ENCODE measurements at places on chromosomes 7 and 10.

- DNase-seq = no peak
Observed at GRCh38 chr7:44306606-44307005, 18.8 kb downstream of the CAMK2B start.

DNA sequence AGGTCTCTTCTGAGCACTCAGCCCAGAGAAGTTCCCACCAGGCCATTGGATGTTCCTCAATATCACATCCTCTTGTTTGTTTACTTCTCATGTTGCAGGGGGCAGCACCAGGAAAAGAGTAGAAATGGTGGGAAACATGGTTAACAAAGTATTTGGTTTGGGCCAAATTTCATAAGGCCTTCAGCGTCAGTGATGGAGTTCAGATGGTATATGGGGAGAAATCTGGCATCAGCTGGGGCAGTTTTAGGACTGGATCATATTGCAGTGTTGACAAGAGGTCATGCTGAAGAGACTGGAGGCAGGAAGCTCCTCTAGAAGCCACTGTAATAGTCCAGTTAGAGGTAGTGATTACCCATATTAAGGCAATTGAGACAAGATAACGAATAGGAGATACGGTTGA, 200.0 kb downstream of the WDR11 start:
- DNase-seq = no peak

DNA sequence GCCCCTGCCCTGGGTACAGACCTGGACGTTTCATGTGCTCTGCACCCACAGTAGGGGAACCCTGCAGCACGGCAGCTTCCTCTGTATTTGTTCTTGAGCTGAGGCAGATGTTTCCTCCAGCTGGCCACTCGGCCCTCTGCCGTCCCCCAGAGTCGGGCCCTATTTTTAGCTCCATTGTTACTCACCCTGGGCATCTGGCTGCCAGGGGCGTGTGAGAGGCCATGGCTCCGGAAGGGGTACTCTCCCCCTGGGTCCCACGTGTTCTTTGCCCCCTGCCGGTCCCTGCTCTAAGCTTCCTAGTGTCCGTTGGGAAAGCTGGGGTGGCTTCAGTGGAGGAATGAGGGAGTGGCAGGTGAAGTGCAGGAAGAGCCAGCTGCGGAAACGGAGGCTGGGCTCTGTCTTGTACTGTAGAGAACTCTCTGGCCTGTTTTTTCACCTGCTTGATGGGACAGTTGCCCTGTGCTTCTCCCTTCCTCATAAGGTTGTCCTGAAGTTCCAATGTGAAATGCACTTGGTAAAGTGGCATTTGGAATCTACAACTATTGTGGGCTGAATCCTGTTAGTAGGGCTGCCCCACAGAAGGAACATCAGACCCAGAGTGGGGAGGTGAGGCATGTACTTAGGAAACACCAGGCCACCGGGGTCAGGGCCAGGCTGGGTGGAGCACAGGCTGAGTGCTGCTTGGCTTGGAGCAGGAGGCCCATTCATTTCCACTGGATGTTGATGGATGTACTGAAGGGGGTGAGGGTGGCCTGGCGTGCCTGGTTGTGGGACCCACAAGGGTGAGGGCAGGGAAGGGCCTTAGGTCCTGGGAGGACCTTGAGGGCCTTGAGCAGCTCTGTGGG, 30.6 kb downstream of the PALD1 start:
- DNase-seq = peak; percentile 83

- no peak for DNase-seq
Observed at GRCh38 chr7:45435131-45435530, 139.0 kb upstream of the ADCY1 start.

GRCh38 chr10:7107285-7107684, 303.5 kb downstream of the SFMBT2 start:
- no peak for DNase-seq

DNA sequence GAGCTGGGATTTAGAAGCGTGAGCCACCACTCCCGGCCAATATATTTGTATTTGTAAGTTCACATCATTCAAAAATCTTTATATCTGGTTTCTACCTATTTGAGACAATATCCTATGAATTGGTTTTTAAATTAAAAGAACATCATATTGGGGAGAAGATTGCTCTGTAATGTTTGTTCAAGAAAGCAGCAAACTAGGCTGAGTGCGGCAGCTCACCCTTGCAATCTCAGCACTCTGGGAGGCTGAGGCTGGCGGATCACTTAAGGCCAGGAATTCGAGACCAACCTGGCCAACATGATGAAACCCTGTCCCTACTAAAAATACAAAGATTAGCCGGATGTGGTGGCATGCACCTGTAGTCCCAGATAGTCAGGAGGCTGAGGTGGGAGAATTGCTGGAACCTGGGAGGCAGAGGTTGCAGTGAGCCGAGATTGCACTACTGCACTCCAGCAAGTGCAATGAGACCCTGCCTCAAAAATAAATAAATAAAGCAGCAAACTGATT, 9.4 kb downstream of the NIPSNAP2 start:
- DNase-seq = no peak

DNA sequence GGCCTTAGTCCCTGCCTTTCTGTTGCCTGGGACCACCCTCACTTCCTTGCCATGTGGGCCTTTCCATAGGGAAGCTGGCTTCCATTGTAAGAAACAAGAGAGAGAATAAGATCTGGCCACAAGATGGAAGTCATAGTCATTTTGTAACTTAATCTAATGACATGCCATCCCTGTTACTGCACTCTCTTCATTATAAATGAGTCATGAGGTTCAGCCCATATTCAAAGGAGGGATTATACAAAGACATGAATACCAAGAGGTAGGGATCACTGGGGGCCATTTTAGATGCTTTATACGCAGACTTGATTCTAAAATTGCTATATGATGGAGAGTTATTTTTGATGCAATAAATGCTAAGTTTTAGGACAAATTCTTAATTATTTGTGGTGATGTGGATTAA, 75.2 kb upstream of the CELF2 start:
- no peak for DNase-seq

GRCh38 chr7:80232979-80233724, 98.5 kb downstream of the GNAI1 start:
- DNase-seq = no peak

DNA sequence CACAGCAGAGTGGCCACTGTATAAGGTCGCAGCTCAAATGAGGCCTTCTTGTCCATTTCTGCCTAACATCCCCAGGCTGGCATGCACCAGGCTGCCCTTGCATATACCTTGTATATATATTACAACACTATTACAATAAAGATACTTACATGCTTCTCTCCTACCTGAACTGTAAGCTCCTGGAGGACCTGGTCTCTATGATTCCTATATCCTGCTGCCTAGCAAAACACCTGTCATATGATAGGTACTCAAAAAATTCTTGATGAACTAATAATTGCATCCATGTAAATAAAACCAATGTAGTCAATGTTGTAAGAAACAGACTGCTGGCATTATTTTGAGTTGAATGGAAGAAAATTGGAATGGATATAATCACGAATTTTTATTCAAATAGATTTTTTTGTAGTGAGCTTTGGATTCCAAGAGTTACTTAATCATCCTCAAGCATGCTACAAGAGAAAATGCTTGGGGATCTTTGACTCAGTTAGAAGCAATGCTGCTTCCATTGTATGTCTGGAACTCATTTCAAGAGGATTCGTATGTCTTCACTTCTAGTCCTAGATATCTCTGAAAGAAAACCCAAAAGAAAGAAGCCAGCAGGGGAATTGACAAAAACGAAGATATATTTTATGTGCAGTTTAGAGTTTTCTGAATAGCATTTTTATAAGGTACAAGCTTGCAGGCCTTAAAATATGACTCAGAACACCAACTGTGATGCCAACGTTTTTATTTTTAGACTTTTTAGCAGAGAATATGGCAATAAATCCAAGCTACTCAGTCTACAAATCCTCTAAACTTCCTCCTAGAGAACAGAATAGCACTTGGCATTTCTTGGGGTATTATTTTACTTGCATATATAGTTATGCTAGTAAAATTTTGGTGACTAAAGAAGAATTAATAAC, 53.1 kb downstream of the OSBPL3 start:
- peak; percentile 9 for DNase-seq

DNA sequence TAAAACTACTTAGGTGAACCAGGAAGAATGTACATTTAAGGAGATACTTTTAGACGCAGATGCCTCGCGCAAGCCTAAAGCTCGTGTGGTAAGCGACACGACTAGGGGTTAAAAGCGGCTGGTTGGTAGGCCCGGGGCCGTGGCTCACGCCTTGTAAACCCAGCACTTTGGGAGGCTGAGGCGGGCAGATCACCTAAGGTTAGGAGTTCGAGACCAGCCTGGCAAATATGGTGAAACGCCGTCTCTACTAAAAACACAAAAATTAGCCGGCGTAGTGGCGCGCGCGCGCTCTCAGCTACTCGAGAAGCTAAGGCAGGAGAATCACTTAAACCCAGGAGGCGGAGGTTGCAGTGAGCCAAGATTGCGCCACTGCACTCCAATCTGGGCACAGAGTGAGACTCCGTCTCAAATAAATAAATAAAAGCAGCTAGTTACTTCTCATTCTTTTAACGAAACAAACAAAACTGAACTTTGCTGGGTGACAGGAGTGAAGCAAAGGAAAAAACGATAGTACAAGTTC, 879 bp downstream of the NUDT5 start:
- DNase-seq = peak; percentile 34

DNA sequence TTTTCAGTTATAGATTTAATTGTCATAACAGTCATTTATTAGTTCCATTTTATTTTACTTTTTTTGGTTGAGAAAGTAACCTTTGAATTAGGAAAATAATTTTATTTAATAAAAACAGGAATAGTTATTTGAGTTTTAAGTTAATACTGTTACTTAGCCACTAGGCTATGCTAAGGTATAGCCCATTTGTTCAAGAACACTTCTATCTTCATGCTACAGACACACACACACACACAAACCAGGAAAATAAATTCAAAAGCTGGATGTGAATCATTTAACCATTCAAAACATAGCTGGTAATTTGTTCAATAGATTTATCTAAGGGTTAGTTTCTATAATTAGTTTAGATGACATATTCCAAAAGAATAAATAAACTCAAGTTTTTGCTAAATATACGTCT, 148.4 kb downstream of the RNF133 start:
- no peak for DNase-seq

DNA sequence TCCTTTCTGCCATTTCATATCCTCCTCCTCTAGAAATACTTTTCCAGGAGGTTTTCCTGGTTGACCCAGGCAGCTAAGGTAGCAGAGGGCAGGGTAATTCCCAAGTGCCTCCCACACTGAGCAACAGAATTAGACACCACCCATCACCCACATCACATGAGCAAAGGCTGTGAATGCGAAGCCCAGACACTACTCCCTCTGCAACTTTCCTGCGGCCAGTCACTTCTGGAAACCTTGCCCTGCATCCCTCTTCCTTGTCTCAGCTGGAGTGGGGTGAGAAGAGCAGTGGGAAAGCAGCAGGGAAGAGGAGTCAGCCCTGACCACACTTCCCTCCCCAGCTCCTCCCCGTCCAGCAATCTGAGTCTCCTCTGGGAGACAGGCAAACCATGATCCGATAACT, 15.2 kb downstream of the TMEM176B start:
- peak; percentile 54 for DNase-seq

DNA sequence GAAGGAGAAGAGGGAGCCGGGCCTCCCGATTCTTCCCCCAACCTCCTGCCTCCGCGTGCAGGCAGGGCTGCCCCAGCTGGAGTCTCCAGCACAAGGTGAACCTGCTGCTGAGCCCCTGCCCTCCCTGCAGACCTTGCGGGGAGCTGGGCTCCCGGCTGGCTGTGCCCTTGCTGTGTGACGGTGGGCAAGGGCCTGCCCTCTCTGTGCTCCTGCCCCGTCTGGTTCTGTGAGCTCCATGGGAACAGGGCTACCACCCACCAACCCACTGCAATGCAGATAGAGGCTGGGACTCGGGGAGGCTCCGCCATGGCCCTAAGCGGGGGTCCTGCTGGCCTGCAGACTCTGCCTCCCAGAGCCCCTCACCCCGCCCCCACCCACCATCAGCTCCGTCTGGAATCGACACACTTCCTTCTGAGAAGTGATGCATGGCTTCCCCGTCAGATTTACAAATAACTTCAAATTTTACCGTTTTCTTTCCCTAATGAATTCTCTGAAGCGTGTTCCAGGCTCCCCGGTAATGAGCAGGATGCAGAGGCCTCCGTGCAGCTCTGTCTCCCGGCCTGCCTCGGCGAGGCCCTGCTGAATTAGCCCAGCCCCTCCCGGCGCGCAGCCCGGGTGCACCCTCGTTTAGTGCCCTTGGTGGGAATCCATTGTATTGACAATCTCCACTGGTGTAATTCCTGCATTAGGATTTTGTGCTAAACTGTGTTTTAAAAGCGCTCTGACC, 111.0 kb downstream of the MICALL2 start:
- DNase-seq = no peak

- DNase-seq = peak; percentile 68
Observed at GRCh38 chr10:49225218-49225876, 37.2 kb upstream of the TMEM273 start.

GRCh38 chr7:105721571-105722104, 140.3 kb upstream of the EFCAB10 start:
- no peak for DNase-seq

- DNase-seq = no peak
Observed at GRCh38 chr10:77371848-77372799, 265.5 kb downstream of the KCNMA1 start.

DNA sequence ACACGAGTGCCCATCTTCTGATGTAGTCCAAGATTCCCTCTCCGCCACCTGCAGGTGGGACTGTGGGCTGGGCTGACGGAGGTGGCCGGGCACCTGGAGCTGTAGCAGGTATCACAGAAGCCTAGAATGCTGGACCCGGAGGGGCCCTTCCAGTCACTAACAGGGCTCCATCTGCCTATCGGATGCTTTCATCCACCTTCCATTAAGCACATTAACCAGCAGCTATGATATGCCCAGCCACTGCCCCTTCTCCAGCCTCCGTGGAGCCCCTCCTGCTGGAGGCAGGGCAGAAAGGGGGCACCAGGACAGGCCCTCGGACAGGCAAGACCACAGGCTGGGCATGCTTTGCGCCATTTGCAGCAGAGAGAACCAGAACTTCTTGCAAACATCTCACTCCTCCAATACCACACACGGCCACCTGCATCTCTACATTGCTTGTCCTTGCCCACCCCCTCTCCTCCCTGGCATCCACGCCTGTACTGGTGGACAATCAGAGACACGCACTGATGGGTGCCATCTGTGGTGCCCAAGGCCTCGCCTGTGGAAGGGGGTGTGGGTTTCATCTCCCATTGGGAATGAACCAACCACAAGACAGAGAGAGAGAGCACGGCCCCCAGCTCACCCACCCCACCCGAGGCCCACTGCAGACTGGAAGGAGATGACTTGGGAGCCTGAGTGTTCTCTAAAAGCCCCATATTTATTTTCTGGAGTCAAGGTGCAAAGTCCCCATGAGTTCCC, 16.8 kb downstream of the PRKAG2 start:
- DNase-seq = no peak

DNA sequence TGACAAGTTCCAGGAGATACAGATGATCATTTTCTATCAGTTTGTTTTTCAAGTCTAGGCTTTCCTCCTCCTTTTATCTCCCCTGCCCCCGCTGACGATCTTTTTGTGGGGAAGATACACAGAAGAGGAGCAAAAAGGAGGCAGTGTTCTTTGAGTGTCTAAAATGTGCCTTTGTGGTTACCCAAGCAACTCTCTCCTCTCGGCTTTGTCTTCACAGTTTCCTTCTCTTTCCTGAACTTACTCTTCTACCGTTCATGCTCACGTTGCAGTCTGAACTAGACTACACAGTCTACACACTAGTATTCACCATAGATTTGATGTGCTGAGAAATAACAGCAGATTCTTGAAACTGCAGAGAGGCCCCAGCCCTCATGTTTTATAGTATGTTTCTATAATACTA, 23.6 kb downstream of the CEP41 start:
- DNase-seq = no peak

Measured in muscle of leg (tissue), 16 donors.